Activated CD4-positive, alpha-beta T cell treated with anti-CD3 and anti-CD28 coated beads, Interleukin-2, amount 10 ng/mL, durations not matched to agents 7 days and 5 days (primary cell): ENCODE measurements at places on chromosomes 1 and 21.

DNA sequence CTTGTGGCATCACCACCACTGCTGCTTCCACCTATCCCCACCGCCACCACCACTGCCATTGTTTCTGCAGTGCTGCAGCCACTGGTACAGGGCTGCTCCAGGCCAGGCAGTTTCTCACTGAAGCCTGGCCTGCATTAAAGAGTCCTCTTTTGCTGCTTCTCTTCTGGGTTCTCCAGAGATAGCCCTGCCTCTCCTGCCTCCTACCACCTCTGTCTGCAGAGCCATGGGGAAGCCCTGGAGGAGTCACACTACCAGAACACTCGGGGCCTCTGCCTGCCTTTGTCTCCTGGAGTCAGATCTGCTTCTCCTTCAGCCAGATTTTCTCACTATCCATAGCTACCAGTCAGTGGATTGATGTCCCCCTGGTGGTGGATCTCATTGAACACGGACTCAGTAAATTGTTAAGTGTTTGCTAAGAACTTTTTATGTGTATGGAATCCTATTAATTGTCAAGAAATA is 37.7 kb upstream of the DDAH1 start:
- DNase-seq, result no peak

GRCh38 chr1:14954210-14954609 is 199.3 kb upstream of the TMEM51 start:
- no peak for DNase-seq

DNA sequence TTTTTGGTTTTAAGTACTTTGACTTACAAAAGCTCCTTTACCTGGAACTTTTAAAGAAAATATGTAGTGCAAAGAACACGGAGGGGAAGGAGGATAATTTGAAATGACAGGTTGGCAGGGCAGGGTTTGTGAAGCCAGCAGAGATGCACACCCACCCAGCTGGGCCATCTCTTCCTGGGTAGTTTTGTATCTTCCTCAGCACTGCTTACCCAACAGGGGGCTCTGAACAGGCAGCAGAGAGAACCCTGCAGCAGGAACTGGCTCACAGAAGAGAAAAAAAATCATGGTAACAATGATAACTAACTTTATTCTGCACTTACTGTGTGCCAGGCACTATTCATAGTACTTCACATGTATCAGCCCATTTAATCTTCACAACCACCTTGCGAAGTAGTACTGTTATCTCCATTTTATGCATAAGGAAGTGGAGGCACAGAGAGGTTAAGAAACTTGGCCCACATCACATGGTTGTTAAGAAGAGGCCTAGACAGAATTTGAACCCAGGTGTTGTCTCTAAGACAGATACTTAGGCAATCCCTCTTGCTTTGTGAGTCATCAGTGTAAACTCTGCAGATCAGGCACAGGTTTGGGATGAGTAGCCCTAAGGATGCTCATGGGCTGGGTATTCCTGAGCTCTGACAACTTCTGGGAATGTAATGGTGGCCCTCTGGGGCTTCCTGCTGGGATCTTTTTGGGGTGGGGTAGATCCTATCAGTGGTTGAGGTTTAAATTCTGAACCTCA is 60.8 kb downstream of the ELK4 start:
- no peak for DNase-seq

DNA sequence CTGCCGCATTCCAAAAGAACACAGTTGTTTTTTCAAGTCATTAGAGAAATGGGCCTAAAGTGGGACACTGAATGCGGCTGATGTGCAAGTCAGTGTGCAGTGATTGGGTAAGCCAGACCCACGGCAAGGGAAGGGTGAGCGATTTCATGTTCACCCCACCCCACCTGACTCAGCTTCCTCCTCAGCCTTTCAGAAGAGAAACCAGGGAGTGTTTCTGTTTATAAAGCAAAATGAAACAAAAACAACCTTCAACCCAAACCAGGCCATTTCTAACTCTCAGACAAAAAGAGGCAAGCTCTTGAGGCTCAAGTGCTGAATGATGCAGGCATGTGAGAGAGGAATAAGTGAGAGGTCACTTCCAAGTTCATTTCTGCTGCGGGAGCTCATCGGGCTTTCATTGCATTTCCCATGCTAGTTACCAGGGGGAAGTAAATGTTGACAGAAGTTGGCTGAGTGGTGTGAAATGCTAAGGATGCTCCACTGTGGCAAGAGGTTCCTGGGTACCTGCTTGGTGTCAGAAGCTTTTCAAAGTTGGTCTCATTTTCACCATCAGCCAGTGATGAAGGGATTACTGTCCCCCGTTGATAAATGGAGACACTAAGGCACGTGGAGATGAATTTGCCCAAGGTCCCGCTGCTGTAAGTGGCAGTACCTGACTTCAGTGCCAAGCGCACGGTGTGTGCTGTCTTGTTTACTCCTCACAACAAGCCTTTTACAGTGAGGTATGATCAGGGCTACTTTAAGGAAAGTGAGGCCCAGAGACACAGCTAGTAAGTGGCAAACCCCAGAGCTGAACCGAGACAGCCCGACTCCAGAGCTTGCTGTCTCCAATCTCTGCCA is 29.1 kb downstream of the STPG1 start:
- DNase-seq, result peak; percentile 52

DNA sequence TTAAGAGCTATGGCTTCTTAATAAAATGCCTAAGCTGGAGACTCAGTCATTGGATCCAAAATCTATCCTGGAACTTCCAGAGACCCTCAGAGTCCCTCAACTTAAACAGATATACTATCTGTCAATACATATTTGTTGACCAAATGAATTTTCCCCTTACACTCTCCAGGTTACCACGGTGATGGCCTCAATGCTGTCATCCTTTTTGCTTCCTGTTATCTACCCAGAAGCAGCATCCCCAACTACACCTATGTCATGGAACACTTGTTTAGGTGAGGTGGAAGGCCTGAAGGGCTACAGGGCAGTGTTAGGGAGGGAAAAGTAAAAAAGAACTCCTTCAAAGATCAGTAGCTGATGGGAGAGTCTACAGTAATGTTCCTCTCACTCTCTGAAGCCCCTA is 4.4 kb upstream of the C1orf56 start:
- peak; percentile 18 for DNase-seq

GRCh38 chr1:206535853-206536188 is 28.5 kb downstream of the RASSF5 start:
- DNase-seq, result no peak

DNA sequence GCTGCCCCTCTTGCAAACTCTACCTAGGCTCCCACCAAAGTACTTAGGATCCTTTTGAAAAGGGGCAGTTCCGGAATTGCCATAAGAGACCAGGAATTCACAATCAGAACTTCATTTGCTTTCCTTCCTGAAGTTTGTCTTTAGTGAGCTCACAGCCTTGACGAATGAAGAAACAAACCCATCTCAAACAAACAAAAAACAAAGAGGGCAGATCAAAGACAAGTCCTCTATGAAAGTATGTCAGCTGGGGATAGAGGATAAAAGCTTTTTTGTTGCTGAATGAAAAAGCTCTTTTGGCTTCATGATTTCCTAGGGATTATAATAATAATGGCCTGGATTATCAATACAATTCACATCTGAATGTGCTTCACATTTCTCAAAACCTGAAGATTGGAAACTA is 357.9 kb upstream of the DUSP10 start:
- no peak for DNase-seq

- DNase-seq, result no peak
Observed at GRCh38 chr1:19450811-19451515, 34.4 kb downstream of the CAPZB start.

- no peak for DNase-seq
Observed at GRCh38 chr1:110450929-110451328, at the start of gene PROK1. Gene PROK1 (plus strand): TSS chr1:110451149. CDS start chr1:110451217, 68 bp downstream.

- DNase-seq, result no peak
Observed at GRCh38 chr1:59731591-59731990, 83.2 kb upstream of the HOOK1 start.

GRCh38 chr1:43316738-43317520 is 16.1 kb downstream of the TIE1 start:
- no peak for DNase-seq

- DNase-seq, result no peak
Observed at GRCh38 chr1:9235560-9235959, 986 bp downstream of the H6PD start.

DNA sequence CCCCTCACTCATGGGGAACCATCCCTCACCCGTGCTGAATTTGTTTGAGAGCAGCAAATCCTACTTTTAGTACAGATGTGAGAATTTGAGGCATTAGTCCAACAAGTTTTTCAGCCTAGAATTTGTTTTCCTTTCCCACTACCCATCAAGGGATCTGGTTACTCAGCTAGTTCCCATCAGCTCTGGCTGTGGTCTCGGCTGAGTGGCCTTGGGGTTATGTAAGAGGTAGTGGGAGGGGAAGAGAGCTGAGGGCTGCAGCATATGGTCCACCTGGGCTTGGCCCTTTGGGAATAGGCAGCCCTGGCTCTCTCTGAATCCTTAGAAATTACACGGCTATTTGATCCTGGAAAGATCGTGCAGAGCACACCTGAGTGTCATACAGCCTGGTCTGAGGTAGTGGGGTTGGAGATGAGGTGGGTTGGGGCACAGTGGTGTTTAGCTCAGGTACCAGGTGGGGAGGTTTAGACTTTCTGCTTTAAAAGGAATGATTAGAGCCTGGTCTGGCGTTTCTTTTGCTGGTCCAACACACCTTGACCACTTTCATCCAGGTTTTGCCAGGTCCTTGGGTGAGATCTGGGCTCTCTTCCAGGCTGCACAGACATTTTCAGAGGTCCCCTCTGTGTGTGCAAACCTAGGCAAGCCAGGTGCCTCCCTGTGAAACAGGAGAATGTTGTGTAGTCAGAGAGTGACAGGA is 4.2 kb downstream of the GSTM4 start:
- DNase-seq, result no peak
